ENCODE measurements at places on chromosomes 16 and 17.

GRCh38 chr16:12609937-12610699 is 193.6 kb downstream of the CPPED1 start:
- no peak for DNase-seq

DNA sequence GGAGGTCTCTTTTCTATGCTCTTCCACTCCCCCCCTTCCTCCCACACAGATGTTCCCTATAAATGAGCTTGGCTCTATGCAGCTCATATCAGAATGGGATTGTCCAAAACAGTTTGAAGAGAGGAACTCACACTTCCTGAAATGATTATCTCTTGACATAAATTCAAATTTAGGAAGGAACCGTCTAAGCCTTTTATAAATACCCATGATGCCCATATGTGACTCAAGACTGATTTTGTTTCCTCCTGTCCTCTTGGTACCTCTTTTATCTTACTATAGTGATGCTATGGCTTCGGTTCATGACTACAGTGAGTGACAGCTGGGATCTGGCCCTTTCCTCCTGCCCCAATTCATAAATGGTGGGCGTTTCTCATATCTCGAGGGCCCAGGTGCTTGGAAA is 16.6 kb upstream of the TERF2 start:
- DNase-seq = no peak

GRCh38 chr17:45132572-45133463 is 503 bp upstream of the PLCD3 start:
- DNase-seq = no peak

DNA sequence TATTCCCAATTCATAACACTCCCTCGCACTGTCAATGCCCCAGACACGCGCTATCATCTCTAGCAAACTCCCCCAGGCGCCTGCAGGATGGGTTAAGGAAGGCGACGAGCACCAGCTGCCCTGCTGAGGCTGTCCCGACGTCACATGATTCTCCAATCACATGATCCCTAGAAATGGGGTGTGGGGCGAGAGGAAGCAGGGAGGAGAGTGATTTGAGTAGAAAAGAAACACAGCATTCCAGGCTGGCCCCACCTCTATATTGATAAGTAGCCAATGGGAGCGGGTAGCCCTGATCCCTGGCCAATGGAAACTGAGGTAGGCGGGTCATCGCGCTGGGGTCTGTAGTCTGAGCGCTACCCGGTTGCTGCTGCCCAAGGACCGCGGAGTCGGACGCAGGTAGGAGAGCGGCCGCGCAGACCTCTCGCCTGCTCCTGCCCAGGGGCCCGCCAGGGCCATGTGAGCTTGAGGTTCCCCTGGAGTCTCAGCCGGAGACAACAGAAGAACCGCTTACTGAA is at the start of gene GRN:
Gene GRN, plus strand, starts transcription at position 364 of the 515 bp plus-strand sequence. CDS start 3,863 bp downstream, outside the sequence.
- peak; percentile 98 for DNase-seq

DNA sequence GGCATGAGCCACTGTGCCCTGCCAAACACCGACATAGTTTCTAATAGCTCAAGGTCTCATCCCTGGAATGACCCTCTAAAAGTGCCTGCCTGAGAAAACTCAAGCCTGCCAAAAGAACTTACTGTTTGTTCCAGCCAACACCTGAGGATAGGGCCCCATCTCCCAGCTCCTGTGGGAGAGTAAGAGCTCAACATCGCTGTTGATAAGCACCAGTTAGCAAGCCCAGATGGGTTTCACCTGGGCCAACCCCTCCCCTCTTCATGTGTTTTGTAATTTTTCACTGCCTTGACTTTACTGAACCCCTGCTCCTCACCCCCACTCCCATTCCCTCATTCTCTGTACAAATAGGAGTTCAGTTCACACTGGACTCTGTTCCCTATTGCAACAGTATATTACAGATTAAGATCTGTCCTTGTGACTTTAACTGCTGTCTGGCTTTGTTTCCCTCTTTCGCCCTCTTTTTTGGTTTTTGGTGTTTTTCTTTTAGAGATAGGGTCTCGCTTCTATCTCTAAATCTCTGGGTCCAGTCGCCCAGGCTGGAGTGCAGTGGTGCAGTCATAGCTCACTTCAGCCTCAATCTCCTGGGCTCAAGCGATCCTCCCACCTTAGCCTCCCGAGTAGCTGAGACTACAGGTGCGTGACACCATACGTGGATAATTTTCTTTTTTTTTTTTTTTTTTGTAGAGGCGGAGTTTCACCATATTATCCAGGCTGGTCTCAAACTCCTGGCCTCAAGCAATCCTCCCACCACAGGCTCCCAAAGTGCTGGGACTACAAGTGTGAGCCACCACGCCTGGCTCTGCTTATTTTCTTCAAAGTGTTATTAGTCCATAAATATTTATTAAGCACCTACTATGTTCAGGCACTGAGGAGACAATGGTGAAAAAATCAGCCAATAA is 12.3 kb downstream of the NUPR1 start:
- no peak for DNase-seq
